ENCODE measurements at places on chromosomes 13 and 19.

DNA sequence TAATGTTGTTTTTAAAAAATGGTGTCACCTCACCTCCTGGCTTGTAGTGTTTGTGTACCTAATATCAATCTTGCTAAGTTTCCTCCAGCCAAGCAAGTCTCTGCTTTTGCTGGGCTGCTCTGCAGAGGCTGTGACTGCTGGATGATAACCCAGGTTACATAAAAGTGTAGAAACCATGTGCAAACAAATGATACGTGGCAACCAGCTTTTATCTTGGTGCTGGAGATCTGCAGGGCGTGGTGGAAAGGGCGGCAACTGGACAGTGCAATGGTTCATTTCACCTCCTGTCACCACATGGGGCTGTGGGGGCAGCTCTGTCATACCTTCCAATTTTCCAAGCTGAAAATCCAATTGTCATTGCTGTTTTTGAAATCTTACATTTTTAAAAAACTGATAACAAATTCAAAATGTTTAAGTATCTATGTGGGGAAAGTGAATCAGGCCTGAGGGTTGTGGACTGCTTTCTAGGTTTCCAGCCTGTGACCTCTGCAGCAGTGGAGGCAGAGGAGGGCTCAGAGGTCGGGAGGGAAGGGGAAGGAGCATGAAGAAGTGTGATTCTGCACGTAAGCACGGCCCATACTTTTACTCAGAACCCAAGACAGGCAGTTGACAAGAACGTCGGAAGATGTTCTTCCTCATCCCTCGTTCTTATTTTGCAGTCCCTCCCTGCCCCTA lies 9.7 kb downstream of the GPR42 start:
- no peak for DNase-seq

DNA sequence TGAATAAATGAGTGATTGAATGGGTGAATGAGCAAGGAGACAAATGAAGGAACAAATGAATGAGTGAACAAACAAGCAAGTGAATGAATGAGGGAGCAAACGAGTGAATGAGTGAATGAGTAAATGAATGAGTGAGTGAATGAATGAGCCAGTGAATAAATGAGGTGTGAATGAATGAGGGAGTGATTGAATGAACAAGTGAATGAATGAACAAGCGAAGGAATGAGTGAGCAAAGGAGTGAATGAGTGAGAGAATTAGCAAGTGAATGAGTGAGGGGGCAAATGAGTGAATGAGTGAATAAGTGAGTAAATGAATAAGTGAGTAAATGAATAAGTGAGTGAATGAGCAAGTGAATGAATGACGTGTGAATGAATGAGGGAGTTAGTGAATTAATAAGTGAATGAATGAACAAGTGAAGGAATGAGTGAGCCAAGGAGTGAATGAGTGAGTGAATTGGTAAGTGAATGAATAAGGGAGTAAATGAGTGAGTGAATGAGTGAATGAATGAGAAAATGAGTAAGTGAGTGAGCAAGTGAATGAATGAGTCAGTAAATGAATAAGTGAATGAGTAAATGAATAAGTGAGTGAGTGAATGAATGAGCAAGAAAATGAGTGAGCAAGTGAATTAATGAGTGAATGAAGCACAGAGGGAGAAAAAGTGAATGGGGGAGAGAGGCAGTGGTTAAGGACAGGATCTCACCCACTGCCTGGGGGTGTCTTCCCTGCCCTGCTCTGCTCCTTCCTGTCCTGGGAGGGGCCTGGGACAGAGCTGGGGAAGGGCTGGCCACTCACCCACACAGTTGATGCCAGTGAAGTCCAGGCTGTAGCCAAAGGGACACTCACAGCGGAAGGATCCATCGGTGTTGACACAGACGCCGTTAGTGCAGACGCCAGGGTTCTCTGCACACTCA lies 36.4 kb downstream of the CCL25 start:
- no peak for DNase-seq

- DNase-seq = peak; percentile 33
These were observed 1.2 kb downstream of the KPNA3 start for GRCh38 chr13:49791315-49791710.

- DNase-seq = peak; percentile 71
These were observed 19.0 kb downstream of the NFIX start for GRCh38 chr19:13014101-13014920.

DNA sequence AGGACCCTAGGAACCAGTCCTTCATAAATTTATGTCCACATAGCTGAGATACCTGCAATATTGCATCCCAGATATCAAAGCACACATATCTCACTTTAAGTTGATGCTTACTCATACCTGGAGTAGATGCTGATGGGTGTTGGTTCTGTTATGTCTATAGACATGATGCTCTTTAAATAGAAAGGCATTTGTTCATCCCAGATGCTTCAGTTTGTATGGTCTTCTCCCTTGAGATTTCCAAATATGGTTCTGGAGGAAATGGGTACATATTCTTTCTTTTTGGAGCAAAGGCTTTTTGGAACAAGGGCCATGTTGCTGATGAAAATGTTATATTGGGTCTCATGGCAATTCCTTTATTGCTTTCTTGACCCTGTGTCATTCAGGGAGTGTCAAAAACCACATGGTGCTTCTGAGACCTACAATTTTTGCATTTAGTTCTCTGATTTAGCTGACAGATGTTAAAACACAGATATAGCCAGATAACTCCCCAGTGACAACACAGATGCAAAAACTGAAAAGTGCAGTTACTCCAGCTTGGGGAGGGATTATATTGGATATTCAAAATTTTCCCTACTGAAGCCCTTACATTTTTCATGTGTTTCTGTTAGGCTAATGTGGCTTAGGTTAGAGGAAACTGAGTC lies 211.4 kb downstream of the KCNRG start:
- DNase-seq = no peak

GRCh38 chr19:19256072-19256969 lies 16.8 kb downstream of the TM6SF2 start:
- peak; percentile 28 for DNase-seq

GRCh38 chr19:2770055-2771013 lies 12.7 kb downstream of the SGTA start:
- peak; percentile 77 for DNase-seq

GRCh38 chr13:63636316-63636993 lies 2220.8 kb upstream of the PCDH20 start:
- DNase-seq = no peak

GRCh38 chr13:114130837-114131582 lies 1.4 kb downstream of the RASA3 start:
- DNase-seq = peak; percentile 77

DNA sequence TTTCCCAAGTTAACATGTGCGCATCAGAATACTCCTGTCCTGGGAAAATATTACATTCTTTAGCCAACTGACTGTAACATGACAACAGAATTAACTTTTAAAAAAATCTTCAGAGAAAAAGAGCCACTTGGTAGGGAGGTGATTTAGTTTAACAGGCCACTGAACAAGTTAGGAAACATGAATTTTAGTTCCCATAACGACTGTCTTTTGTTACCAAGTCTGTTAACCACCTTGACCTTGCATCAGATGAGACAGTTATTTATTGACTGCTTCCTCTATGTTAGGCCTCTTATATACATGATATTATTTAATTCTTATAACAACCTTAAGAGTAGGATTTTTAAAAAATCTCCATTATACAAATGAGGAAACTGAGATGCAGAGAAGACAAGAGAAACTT lies 268.6 kb downstream of the NDFIP2 start:
- no peak for DNase-seq

GRCh38 chr13:82717249-82717648 lies 1165.0 kb downstream of the SLITRK1 start:
- DNase-seq = peak; percentile 78

DNA sequence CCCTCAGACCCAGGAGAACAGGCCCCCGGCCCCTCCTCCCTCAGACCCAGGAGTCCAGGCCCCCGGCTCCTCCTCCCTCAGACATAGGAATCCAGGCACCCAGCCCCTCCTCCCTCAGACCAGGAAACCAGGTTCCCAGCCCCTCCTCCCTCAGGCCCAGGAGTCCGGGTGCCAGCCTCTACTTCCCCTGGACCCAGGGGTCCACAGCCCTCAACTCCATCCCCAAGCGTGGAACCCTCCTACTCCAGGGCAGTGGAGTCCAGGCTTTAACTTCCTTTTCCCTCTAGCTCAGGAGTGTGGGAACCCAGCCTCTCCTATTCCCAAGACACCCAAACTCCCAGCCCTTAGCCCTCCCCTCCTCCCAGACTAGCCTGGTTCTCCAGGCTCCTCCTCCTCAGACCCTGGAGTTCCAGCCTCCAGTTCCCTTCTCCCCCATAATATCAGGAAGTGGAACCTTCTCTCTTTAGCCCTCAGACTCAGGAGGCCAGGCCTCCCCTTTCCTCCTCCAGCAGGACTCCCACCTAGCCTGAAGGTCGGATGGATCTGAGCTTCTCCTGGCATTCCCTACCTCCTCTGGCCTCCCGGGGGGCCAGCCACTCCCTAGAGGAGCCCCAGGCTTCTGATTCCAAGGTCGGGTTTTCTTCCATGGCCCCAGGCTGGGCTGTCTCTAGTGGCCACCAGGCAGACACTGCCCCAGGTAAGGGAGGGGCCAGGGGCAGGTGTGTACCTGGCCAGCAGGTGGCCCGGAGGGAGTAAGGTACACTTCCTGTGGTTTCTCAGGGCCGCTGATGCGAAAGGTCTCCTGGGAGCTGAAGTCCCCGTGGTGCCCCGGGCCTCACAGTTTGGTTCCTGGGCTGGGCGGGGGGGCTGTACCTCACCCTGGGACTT lies at the start of gene TMC4:
TSS of gene TMC4 (minus strand) at position 690 of the 888 bp plus-strand sequence. CDS start at position 647, 43 bp downstream.
- DNase-seq = no peak

DNA sequence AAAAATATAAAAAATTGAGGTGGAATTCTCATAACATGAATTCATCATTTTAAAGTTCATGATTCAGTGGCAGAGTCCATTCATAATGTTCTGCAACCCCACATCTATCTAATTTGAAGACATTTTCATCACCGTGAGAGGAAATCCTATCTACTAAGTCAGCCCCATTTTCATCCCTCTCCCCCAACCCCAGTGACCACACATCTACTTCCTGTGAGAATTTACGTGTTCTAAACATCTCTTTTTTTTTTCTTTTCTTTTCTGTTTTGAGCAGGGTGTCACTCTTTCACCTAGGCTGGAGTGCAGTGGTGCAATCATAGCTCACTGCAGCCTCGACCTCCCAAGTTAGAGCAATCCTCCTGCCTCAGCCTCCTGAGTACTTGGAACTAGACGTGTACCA lies 17.5 kb downstream of the ATCAY start:
- DNase-seq = no peak

GRCh38 chr19:47511681-47512080 lies 3.2 kb downstream of the NAPA start:
- no peak for DNase-seq

- DNase-seq = no peak
These were observed 88.2 kb upstream of the TSC22D1 start for GRCh38 chr13:44664308-44664707.

- DNase-seq = peak; percentile 65
These were observed 180.5 kb downstream of the COL4A1 start for GRCh38 chr13:110126391-110126961.

DNA sequence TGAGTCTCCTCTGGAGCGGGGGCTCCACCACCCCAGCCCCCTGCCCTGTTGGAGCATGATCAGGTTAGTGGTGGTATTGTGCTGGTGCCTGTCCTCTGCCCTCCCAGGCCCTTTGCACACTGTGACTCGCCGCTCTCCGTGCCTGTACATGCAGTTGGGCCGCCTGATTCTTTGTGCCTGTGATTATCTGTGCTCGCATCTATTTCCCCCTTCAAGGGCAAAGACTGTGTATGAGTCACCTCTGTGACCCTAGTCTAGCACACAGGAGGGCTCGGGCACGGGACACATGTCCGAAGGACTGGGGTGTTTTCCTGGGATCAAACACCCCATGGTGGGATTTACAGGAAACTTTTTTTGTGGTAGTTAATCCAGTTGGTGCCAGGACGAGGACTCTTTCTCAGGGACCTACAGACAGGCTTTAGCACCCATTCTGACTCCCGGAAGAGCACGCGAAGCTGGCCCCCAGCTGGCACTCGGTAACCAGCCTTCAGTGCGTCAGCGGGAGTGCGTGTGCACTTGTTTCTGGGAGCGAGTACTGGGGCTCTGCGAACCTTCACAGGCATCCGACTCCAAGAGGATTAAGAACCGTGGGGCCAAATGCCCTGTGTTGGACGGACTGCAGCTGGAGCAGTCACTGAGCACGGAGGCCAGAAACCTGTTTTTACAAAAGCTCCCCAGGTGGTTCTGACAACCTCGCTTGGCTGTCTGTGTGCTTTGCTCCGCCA lies 6.7 kb downstream of the PPP1R37 start:
- peak; percentile 43 for DNase-seq

DNA sequence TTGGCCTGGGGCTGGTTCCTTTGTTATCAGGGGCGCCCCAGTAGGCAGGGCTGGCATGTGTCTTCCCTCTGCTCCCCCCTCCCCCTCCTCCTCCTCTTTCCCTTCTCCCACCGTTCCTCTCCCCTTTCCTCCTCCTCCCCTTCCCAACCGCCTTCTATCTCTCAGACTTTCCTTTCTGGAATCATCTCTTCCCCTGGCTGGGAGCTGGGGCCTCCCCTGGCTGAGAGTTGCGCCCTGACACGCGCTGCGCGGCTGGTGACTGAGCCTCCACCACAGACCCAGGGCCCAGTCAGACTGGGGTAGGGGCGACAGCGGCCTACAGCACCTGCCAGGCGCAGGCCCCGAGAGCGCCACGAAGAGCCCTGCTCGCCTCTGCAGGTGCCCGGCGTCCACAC lies 2.8 kb downstream of the PNMA8B start:
- no peak for DNase-seq

DNA sequence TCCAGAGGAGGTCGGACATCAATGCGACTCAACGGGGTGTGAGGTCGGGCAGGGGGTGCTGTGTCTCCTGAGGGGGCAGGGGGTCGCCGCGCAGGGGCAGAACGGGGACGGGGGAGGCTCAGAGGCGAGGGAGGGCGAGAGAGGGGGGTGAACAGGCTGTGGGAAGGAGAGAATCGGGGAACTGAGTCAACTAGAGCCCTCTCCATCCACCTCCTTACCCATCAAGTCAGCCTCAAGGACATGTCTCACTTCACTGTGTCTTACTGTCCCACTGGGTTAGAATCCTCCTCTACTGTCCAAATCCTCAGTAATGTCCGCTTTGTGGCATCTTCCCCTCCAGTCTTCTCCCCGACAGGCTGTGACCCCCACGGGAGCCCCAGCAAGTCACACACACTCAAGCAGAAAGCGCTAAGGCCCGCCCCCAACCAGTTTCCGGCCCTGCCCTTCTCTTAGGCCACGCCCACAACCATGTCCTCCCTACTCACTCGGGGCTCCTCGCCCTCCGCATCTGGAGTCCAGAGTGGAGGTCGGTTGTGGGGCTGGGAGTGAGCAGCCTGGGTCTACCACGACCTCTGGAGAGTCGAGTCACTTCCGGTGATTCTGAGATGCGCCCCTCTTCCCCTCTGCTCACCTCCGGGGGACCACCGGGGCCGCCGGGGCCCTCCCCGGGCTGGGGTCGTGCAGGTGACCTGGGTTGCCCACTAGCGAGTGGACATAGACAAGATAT lies 9.3 kb downstream of the PLEKHA4 start:
- DNase-seq = no peak

DNA sequence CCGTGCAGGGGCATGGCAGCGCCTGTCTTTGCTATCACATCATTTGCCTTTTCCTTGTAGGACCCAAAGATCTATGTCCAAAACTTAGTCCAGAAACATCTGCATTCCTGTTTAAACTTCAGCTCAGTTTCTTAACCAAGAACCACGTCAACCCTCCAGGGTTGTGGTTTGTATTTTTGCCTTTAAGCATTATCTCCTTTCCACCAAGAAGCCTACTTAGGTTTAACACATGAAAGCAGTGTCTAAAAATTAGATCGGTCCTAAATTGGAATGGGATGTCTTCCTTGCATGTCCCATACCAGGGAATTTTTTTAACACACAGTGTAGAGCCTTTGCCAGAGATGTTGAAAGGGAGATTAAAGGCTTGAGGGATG lies 38.8 kb downstream of the DHRS12 start:
- DNase-seq = no peak

- peak; percentile 89 for DNase-seq
These were observed 3.5 kb downstream of the COPE start for GRCh38 chr19:18915639-18916038.

- peak; percentile 94 for DNase-seq
These were observed at the start of gene ZNF677 for GRCh38 chr19:53254411-53255341. Gene ZNF677, minus strand, starts transcription at chr19:53254873. Its CDS starts 3,323 bp downstream, at chr19:53251550.
